ENCODE measurements at places on chromosomes 12 and 14. TPM values are rescaled to one million over a fixed set of nuclear protein-coding genes. Genes with fewer than 3 reads are reported as not detected.

Gene RASAL1
- not detected for total RNA-seq

Gene CRACR2A
- not detected for total RNA-seq

Gene TEX22
- 2.1 TPM for total RNA-seq

Gene PLEK2
- 3.7 TPM for total RNA-seq

Gene NOVA1
- total RNA-seq = 16.0 TPM

Gene GLIPR1L1
- total RNA-seq = not detected

- H3K4me1 ChIP-seq = peaks cover 15% of the 10 kb centered on the region
- no peaks in the 10 kb centered on the region for H3K36me3 ChIP-seq
- DNase-seq = peak; percentile 40
- peak overlapping the region; percentile 69 for H3K27ac ChIP-seq
- H3K27me3 ChIP-seq = no peaks in the 10 kb centered on the region
Observed at GRCh38 chr14:77000340-77001270, 27.9 kb downstream of the IRF2BPL start.

DNA sequence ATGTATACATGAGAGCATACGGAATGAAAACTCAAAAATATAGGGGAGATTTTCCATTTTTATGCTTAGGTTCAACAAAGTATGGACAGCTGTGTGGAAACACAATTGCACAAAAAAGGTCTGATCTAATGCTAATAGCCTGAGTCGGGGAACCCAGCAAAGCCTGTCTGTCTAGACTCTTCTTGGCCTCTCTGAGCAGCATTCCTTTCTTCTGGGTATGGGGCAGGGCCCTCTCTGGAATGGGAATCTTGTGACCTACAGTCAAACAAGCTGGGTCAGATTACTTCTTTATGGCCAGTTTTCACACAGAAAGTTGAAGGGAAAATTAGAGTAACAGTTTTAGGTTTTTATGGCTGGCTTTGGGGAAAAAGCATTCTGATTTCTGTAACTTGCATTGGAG is 534.0 kb upstream of the LMO3 start:
- no peaks in the 10 kb centered on the region for H3K4me1 ChIP-seq
- no peak for DNase-seq
- no peak overlapping the region for H3K4me3 ChIP-seq
- no peaks in the 10 kb centered on the region for H3K36me3 ChIP-seq

- H3K27ac ChIP-seq = peak overlapping the region; percentile 70
- peak; percentile 87 for DNase-seq
- no peaks in the 10 kb centered on the region for H3K27me3 ChIP-seq
Observed at GRCh38 chr14:35386673-35387125, 17.9 kb downstream of the NFKBIA start.

DNA sequence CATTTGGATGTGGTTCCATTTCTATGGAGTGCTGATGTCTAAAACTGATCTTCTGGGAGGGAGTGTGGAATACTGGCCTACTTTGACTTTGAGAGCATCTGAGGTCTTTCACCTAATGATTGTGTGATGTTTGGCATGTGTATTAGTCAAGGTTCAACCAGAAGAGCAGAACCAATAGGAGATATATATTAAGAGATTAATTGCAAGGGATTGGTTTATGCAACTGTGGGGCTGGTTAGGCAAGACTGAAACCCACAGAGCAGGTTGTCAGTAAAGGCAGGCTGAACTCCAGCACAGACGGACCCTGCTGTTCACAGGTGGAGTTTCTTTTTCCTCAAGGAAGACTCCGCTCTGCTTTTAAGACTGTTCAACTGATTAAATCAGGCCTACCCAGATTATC is 11.6 kb downstream of the BMAL2 start:
- H3K27ac ChIP-seq = no peak overlapping the region
- no peak for DNase-seq
- no peak overlapping the region for H3K4me3 ChIP-seq
- no peaks in the 10 kb centered on the region for H3K36me3 ChIP-seq

GRCh38 chr14:87386524-87386923 is 606.5 kb downstream of the GALC start:
- H3K4me1 ChIP-seq = no peaks in the 10 kb centered on the region
- DNase-seq = no peak
- H3K27me3 ChIP-seq = no peaks in the 10 kb centered on the region
- no peak overlapping the region for H3K4me3 ChIP-seq
- no peaks in the 10 kb centered on the region for H3K36me3 ChIP-seq
